Fibroblast of skin of scalp (primary cell): ENCODE measurements at places on chromosomes 2 and 18.
A peak's percentile ranks its signal among the peaks of the same experiment; 100 is the strongest.

GRCh38 chr2:196758474-196759377, 40.8 kb downstream of the GTF3C3 start:
- peak; percentile 44 for DNase-seq

DNA sequence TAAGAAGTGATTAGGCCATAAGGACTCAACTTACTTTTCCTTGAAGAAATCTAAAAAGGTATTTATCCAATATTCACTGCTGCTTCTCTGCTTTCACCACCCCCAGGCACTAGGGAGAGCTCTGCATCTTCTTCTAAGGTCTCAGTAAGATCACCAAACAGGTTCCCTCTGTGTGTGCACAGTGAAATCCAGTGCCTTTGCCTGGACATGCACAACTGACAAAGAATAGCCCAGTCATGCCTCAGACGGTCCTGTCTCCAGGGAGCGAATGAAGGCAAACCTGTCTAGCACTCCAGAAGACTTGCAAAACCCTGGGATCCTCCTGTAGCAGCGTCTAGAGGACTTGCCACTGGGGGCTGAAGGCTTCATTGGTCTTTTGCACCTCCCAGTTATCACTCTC, 344.5 kb upstream of the LRATD1 start:
- no peak for DNase-seq

GRCh38 chr2:231685349-231686191, 22.8 kb upstream of the PTMA start:
- DNase-seq, result no peak

DNA sequence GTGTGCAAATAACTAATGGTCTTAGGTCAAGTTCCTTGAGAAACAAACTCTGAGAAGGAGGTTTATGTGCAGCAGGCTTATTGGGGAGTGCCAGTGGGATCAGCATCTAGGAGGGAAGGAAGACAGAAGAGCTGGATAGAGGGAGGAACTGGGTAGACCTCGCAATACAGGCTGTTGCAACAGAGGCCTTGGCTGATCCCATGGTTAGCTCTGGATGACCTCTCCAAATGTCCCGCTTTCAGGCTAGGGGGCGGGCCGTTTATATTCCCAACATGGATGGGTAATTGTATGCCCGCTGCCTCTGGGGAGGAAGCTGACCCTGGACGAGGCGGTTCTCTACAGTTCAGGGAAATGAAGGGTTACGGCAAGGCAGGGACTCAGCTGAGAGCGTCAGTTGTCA, 14.7 kb upstream of the CAPN13 start:
- DNase-seq, result no peak

- DNase-seq, result peak; percentile 94
These were observed 9.9 kb downstream of the FHL2 start for GRCh38 chr2:105388971-105389381.

DNA sequence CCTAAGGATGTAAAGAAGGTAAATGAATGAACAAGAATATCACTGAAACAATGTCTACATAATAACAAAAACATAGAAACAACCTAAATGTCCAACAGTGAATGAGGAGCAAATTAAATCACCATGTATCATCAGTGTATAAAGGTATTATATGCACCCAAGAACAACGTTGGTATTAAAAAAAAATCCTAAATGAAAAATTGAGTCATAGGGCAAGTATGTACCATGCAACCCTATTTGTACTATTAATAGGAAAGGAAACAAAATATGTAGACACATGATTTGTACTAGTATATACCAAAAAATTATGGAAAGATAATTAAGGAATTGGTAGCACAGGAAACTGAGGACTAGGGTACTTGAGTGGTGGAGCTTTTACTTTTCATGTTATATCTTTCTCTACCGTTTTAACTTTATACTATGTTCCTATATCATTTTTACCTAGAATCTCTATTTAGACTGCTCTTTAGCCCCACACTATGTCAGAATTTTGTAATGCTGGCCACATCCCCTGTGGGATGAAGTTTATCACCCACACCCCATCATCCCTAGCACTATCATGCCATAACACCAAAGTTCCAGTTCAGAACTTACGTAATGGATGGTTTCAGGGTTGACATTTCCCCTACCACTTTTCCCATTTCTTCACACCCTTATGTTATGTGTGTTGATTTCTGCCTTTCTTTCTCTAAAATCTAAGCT, 25.6 kb downstream of the IKZF2 start:
- DNase-seq, result no peak

- no peak for DNase-seq
These were observed 56.4 kb downstream of the ARHGEF4 start for GRCh38 chr2:130892793-130893785.

GRCh38 chr18:31723990-31724711, 36.5 kb downstream of the SLC25A52 start:
- no peak for DNase-seq

- peak; percentile 86 for DNase-seq
These were observed 172.5 kb downstream of the MAIP1 start for GRCh38 chr2:200127848-200128247.

DNA sequence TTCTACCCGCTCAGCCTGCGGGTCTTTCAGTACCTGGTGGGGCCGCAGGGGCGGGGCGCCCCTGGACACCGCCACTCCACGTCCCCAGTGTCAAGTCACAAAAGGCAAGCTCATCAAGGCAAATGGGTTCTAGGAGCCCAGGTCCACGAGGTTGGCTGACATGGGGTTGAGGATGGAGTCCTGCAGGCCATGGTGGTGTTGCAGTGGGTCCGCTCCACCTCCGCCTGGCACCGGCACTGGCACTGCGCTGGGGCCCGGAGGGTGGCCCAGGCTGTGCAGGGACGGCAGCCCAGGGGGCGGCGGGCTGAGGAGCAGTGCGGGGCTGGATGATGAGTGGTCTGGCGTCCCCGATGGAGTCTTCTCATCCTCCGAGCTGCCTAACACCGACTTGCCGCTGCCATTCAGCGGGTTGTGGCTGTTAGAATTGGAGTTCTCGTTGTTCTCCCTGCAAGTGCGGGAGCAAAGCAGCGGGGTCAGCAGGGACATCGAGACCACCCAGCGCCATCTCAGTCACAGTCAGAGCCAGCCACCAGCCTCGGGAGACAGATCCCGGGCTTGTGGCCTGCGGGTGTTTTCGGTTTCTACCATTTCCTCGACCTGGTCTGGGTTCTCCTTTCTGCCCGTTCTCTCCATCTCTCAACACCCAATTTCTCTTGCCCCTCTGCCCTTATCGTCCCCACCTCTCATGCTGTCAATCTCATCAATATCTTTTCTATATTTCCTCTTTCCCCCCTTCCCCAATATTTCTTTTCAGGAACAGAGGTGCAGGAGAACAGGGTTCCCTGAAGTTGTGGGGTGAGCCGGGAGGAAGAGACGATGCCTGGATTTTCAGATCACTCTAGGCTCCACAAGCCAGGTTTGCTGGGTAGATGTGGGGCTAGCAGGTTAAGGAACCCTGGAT, 3.0 kb downstream of the SIX2 start:
- no peak for DNase-seq

DNA sequence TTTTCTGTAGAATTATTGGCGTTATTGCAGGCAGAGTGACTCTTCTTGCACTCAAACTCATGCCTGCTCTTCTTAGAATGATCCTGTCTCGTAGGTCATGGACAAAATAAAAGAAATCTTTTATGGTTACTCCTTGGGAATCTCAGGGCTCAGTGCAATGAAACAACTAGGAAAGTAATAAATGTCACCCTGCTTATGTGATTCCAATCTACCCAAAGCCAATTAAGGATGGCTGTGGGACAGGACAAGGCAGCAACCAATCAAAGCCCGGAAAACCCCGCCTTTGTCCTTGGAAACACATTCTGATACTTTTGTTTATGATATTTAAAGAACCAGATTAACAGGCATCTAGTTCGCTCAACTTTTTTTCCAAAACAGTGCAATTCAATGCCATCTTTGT, 53.0 kb downstream of the GRB14 start:
- DNase-seq, result no peak

DNA sequence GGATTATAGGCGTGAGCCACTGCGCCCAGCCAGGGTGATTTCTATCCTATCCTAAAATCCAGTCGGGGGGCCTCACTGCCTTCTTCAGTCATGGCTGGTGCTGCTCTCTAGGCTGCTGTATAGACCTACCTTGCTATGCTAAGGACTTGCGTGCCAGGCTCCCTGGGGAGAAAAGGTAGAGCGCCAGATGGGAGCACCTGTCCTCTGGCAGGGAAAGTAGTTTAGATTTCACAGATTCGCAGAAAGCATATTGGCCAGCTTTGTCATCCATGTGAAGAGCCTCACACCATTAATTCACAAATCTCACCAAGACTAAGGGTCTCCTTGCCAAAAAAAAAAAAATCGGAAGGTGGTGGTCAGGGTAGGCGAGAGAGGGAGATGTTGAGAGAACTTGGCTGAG, 217.6 kb downstream of the ATAD2B start:
- DNase-seq, result no peak

DNA sequence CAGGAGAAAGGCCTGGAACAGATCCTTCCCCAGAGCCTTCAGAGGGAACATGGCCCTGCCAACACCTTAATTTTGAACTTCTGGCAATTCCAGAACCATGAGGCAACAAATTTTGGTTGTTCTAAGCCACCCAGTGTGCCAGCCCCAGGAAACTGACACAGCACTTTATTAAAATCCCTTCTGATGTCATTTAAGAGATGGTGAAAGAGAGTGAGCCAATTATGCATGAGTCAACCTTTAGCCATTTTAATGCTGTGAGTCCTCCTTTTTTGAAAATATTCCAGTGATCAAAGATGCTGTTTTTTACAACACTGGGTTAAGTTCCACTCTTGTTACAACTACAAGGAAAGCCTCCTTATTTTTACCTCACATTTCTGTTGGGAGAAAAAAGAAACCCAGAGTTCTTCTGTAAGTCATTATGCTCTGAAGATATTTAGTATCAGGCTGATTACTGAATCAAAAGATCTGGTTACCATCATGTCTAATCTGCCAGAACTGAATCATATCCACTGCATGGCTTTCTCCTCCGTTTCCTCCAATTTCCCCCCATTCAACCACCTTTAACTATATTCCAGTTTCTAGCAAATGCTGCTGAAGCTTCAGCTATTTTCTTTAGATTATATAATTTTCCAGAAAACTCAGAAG, 235.4 kb downstream of the TXNL1 start:
- peak; percentile 94 for DNase-seq

DNA sequence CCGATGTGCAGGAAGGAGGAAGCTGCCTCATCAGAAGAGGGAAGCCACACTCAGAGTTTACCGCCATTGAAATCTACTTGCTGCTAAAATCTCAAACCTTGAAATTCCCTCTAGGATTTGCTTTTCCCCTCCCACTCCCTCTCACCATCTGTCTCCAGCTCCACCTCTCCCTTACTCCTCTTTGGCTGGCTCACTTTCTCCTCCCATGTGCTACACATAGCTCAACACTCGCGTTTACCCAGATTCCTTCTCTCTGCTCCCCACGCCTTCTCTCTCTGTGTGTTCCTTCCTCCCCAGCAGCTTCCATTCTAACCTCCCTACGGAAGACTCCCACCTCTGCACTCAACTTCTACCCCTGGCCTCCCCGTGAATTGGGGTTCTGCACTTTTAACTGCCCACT, 143.1 kb downstream of the DNER start:
- DNase-seq, result no peak

DNA sequence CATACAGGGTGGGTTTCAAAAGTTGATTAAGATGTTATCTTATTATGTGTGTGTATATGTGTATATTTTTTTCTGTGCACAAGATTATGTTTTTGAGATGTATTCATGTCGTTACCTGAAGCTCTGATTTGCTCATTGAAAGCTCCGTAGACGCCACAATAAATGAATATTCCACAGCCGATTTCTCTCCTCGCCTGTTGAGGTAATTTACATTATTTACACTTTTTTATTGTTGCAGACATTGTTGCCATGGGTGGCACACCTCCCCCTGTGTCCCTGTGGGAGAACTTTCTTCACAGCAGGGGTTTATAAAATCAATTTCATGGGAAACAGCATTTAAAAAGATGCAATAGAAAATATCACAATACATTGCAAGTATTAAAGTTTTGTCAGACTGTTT, 100.6 kb downstream of the GLI2 start:
- DNase-seq, result no peak

- DNase-seq, result no peak
These were observed 3.2 kb downstream of the NR4A2 start for GRCh38 chr2:156329031-156329926.

DNA sequence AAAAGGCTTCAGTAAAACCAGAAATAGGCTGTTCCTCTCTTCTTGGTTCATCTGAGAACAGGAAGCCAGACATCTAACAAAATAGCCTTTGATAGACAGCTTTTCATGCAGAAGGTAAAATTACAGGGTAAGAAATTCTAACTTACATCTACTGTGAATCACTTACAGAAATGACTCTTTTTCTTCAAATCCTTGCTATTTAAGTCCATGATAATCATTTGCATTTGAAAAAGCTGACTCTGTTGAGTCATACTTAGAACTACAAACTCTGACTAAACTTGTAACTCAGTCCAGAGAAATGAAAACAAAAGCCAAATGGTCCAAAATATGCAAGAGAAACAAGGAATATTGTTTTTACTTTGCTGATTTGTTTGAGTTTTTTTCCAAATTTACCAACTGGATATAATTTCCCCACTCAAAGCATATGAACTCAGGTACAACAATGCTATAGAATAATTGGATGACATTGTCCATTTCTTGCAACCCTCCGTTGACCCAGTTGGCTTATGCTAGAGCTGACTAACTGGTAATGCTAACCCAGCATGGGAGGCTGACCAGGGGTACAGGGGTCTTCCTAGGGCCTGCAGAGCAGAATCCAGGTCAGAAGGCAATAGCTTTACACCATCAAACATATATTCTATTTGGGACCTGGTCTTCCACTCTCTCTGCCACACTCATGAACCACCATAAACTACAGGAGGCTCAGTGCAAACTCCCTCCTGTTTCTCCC, 18.8 kb upstream of the MREG start:
- DNase-seq, result peak; percentile 85

DNA sequence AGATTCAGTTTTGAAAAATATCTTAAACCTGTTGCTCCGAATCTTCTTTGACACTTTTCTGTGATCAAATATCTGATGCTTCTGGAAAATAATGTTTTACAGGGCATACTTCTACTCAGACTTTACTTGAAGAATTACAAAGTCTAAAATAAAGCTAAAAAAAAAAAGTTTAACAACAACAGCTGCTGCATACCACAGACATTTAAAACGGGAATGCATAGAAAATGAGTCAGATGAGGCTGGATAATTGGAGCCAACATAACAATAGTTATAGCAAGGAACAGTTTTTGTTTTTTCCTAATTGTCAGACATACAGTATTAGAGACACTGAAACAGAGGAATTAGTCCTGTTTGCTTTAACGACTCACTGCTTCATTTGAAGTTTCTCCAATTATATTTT, 1090.2 kb downstream of the SUCLG1 start:
- DNase-seq, result peak; percentile 78

DNA sequence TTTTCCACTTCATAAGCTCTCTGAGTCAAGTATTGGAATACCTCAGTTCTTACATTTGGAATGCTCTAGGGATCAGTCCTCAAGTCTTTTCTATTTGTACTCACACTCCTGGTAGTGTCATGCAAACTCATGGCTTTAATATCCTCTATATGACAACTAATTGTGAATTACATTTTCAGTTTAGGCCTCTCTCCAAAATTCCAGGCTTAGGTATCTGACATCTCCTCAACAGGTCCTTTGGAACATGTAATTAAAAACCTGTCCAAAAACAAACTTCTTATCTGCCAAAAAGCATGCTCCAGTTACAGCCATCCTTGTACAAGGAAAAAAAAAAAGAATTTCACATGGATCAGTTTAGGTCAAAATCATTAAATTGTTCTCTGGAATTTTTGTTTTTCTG, 1336.2 kb upstream of the NRXN1 start:
- DNase-seq, result no peak
